ENCODE measurements at places on chromosomes 1 and 21.

GRCh38 chr21:32515874-32516273 lies 69.4 kb downstream of the TCP10L start:
- DNase-seq, result no peak

- DNase-seq, result no peak
Measured at GRCh38 chr1:56451491-56451890, 127.9 kb downstream of the PLPP3 start.

DNA sequence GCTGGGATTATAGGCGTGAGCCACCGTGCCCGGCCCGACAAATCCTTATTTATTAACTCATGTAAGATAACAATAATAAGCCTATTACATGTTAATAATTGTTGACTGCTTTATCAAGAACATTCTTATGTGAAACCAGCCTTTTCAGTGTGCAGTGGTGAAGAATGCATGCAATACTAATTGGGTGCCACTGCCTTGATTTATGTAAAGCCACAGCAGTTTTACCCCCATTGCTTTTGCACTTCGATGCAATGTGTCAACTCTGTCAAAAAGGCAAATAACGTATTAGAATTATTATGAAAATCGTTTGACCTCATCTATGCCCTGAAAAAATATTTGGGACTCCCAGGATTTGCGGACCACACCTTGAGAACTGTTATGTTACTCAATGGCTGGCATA lies 18.3 kb downstream of the NPR1 start:
- no peak for DNase-seq

GRCh38 chr21:16794950-16795349 lies 717.9 kb upstream of the CXADR start:
- DNase-seq, result no peak

DNA sequence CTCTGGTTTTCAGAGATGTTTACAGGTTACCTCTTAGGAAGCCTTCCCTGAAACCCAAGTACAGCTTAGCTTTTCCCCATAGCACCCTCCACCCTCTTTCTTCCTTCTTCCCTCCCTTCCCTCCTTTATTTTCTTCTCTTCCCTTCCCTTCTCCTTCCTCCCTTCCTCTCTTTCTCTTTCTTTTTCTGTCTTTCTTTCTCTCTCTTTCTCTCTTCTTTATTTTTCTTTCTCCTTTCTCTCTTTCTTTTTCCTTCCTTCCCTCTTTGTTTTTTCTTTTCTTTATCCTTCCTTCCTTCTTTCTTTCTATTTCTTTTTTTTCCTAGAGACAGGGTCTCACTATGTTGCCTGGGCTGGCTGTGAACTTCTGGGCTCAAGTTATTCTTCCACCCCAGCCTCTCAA lies 231.6 kb downstream of the SLC35F3 start:
- no peak for DNase-seq

GRCh38 chr1:113576271-113576670 lies 183.0 kb downstream of the PHTF1 start:
- no peak for DNase-seq

- no peak for DNase-seq
Measured at GRCh38 chr21:29018540-29018939, 609 bp downstream of the RWDD2B start.

- no peak for DNase-seq
Measured at GRCh38 chr1:30737357-30738039, 14.1 kb upstream of the MATN1 start.

- DNase-seq, result no peak
Measured at GRCh38 chr1:31216016-31216415, 23.7 kb downstream of the NKAIN1 start.

- DNase-seq, result no peak
Measured at GRCh38 chr1:152067929-152068328, 20.9 kb downstream of the TCHHL1 start.
